CD4-positive, CD25-positive, alpha-beta regulatory T cell (primary cell): ENCODE measurements at places on chromosomes 13 and 19. TPM values are rescaled to one million over a fixed set of nuclear protein-coding genes. Genes with fewer than 3 reads are reported as not detected.

CABP5 gene
- 0.32 TPM for total RNA-seq

- DNase-seq, result no peak
These were observed 3.9 kb downstream of the F10 start for GRCh38 chr13:113126265-113127150.

TPTE2 gene
- total RNA-seq, result not detected

DMKN gene
- total RNA-seq, result not detected

DNA sequence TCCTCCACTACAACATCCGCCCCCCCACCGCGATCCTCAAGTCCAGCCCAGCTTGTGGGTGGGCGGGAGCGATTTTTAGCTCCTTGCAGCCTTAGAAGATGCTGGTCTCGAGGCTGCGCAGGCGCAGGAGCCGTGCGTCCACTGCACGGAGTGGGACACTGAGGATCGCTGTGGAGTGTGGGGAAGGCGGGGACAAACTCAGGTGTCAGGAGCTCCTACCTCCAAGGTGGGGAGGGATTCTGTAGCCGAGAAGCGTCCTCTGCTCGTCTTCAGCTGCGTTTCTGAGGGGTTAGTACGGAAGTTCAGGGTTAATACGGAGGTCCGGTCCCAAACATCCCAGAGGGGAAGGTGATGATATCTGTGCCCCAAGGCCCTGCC is at the start of gene RTBDN:
RTBDN (minus strand) TSS at position 14 of the 378 bp plus-strand sequence. CDS start 4,600 bp downstream, outside the sequence.
- DNase-seq, result no peak

PTH2 gene
- total RNA-seq, result not detected

DNA sequence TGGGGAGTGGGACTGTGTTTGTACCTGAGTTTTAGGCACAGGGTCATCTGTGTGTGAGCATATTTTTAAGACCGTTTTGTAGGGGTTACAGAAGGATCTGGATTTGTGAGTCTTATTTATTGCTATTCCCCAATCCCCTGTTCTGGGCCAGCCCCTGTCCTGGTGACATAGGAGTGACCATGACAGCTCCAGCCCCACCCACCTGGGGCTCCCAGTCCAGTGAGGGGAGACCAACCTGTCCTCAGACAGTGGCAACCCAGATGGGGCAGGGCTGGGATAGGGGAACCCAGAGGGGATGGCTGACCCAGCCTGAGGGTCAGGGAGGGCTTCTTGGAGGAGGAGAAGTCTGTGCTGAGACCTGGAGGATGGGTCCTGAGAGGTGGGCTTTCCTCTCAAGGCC is 10.7 kb downstream of the TMEM160 start:
- DNase-seq, result no peak

DNA sequence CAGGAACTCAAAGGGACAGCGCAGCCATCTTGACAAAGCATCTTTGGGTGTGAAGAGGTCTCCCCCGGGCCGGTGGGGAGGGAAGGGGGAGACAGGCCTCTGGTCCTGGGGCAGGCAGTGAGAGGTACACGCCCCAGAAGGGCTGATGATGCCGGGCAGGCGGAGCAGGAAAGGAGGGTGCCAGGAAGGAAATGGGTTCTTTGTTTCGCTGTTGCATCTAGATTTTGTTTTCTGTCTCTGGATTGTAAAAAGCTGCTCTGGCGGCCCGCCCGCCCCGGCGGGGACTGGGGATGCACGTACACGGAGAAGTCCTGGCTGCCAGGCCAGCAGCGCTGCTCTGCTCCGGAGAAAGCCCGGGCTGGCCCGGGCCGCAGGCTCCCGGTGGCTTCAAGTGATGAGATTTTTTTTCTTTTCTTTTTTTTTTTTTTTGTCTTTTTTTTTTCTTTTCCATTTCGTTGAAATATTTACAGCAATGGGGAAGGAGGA is 13.2 kb upstream of the ASF1B start:
- DNase-seq, result peak; percentile 16

- DNase-seq, result no peak
These were observed 26.3 kb upstream of the SERP2 start for GRCh38 chr13:44347301-44347700.
